ENCODE measurements at places on chromosomes 5 and 9.
A peak's percentile ranks its signal among the peaks of the same experiment; 100 is the strongest.

DNA sequence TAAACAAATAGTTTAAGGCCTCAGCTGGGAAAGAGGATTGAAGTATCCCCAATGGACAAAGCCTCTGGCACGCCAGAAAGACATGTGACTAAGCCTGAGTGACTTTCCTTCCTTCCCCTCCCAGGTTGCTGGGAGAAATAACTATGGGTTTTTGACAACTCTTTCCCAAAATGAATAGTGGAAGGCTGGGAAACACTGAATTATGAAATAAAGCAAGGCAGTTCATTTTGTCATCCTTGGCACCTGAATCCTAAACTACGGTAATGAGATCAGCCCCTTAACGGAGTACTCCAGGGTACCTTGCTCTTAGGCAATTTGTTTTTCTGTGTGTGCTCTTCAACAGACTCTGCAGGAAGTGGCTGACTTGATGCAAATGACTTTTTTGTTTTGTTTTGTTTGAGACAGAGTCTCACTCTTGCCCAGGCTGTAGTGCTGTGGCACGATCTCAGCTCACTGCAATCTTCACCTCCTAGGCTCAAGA lies 75.2 kb downstream of the LMNB1 start:
- no peak for DNase-seq

DNA sequence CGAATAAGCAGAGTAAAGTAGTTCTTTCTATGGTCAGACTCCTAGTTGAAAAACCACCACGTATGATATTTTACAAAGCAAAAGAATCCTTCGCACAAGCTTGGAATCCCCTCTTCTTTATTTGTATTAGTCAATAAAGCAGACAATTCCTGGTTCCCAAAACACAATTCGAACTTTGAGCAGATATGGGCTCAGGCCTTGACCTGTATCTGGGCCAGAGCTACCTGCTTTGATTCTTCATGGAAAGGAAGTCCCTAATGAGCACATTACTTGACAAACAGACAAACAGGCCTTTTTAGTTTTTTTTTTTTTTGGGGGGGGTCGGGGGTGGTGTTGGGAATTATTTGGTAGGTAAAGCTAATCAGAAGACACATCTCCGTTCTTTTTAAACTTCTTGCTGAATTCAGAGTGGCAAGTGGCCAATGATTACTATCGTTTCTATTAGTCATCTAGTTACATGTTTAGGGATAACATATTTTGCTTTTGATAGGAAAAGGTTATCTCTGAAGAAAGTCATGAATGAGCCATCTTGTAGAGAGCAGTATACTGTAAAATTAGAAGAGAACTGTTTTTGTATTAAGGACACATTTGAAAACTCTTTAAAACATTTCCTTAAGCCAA lies 116.6 kb upstream of the HMHB1 start:
- no peak for DNase-seq

- no peak for DNase-seq
Measured at GRCh38 chr9:137435381-137435891, 5.7 kb downstream of the ENTPD8 start.

GRCh38 chr9:89676281-89676680 lies 71.5 kb downstream of the GADD45G start:
- DNase-seq = no peak

DNA sequence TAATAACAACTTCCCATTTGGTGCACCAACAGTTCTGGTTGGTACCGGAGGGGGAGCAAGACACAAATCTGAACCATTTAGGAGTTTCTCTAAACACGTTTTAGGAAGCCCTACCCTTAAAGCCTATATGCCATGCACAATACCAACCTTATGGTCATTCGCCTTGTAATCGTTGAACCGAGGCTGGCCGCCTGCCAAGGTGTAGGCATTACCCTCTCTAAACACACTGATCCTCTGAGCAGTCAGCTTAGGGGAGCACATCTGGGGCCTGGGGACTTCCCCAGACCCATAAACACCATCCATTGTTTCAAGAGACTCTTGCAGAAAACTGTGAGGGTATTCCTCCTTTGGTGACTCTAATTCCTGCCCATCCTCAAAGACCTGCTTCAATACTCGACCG lies 328 bp downstream of the GRXCR2 start:
- no peak for DNase-seq

DNA sequence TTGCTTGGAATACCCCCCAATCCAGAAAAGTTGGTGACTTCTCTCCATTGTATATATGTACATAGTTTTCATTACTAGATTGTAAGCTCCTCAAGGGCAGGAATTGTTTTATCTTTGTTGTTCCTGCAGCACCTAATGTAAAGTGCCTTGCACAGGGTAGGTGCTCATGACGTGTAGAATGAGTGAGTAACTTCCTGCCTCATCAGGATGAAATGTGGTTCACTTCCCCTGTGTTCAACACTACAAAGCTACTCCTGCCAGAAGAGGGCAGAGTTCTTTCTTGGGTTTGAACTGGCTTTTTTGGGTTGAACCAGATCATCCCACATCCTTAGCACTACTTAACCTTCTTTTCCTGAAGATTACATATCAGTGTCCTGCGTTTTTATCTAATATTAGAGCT lies 23.9 kb downstream of the GTF3C4 start:
- no peak for DNase-seq

DNA sequence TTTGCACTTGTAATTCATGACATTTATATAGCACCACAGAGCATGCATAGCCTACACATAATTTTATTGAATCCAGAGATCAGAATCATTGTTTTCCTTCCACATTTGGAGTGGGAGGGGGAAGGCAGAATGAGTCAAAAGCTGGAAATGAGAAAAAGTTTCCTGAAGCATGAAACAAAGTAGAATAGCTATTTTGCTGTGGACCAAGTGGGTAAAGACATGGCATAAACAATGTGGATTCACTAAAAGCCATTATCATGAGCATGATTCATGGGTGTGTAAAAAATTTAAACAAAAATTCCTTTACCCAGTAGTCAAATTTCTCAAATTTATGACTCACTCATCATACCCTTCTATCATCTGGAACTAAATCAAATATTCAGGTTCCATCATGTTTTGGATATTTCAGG lies 97.9 kb downstream of the YIPF5 start:
- no peak for DNase-seq

DNA sequence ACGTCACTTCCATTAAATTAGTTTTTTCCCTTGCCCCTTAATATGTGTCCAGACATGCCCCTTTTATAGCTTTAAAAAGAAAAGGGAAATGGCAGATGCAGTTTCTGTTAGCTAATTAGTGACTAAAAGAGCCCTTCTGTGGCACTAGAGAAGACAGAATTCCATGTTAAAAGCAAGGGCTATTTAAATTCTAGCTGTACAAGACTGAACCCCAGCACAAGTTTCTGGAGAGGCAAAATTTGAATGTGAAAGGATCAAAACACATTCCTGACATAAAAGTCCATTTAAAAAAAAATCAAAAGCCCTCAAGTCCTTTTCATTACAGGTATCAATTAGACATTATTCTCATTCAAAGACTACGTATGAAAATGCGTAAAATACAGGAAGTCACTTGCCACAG lies 78.7 kb downstream of the HAPLN1 start:
- DNase-seq = no peak

DNA sequence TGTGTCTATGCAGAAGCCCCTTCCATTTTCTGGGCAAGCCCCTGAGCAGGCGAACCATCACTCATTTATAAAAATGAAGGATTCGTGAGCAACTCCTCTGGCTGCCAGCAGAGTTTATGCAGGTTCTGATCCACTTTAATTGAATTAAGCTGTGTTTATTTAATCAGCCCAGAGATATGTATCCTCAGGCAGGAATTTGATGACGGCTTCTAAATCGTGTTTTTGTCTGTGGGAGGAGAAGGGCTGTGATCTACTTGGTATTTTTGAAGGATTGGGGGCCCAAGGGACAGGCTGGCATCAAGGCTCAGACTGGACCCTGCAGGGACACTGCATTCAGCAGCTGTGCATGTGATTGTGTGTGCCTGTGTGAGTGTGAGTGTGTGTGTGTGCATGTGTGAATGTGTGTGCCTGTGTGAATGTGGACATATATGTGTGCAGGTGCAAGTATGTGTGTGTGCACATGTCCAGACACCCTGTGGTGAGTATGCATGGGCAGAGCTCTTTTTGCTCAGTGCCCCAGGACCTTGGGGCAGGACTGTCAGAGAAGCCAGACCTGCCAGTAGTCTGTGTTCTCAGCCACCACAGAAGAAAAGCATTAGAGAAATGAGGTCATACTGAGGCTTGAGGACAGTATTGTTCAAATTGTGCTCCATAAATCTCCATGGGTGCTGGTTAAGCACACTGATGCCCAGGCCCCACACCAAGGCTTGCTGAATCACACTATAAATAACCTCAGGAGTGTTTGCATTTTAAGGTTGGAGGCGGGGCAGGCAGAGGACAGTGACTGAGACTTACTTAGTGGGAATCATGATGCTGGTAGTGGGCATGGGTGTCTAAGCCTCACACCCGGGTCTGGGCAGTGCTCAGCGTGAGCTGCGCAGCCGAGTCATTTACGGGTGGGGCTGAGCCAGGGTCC lies 164.0 kb downstream of the CARTPT start:
- DNase-seq = no peak

- DNase-seq = no peak
Measured at GRCh38 chr9:69229367-69229766, 55.3 kb downstream of the TJP2 start.

DNA sequence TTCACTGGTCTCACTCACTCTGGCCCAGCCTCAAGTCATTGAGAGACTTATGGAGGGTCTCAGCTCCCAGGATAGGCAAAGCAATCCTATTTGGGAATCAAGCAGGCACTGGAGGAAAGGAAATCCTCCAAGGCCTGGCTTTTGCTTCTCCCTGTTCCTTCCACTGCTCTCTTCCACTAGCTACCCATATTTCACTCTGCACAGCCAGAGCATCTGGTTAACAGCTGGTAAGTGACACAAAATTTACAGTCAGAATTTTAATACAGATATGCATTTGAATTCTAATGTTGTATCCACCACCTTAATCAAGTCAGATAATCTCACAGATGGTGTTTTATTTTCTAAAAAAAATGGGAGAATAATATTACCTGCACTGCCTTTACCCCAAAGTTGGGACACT lies 868 bp upstream of the C1QTNF2 start:
- no peak for DNase-seq

DNA sequence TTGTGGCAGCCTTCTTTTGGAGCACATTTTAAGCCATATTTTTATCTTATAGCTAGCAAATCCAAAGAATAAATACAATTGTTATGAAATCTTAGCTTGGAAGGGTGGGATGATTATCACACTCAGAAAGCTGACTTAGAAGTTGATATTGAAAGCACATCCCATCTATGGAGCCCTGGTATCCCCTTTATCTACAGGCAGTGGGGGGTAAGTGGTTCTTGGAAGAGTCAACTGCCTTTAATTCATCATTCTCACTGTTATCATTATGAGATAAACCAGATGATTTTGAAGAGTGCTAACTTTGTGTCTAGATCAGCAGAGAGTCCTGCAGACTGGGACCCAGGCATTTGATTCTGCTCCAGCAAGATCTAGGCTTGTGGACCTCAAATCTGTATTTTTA lies 3.0 kb downstream of the LCP2 start:
- DNase-seq = no peak

GRCh38 chr5:29412979-29413378 lies 1780.5 kb upstream of the CDH6 start:
- DNase-seq = no peak

- no peak for DNase-seq
Measured at GRCh38 chr5:147658293-147658932, 124.1 kb downstream of the JAKMIP2 start.

DNA sequence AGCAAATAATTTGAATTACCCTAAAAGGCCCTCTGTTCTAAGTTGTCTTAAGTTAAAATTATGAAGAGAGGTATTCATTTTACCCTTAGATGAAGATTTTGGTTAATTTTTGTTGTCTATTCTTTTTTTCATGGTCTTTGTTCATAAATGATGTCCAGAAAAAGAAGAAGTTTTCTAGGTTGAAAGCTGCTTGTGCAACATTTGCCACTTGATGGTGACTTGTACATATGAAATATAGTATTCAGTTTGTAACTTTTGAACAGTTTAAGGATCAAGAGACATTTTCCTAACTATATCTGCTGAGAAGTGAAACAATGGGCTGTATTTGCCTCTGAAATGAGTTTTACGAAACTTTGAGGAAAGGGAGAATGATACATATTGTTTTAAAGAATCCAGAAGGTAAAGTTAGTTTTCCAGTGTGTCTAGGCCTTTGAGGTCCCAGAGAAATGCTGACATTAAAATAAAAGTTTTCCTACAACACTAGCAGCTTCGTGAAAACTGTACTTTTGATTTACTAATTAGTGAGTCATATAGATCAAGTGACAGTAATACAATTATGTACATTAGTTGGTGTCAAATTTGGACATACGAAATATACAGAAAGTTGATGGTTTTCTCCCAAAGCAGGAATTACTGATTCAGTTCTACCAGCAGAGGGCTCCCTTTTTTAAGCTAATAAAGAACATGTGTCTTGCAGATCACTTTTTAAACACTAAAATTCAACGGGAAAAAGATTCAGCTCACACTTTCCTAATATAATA lies 70.5 kb downstream of the PIK3R1 start:
- DNase-seq = peak; percentile 51

DNA sequence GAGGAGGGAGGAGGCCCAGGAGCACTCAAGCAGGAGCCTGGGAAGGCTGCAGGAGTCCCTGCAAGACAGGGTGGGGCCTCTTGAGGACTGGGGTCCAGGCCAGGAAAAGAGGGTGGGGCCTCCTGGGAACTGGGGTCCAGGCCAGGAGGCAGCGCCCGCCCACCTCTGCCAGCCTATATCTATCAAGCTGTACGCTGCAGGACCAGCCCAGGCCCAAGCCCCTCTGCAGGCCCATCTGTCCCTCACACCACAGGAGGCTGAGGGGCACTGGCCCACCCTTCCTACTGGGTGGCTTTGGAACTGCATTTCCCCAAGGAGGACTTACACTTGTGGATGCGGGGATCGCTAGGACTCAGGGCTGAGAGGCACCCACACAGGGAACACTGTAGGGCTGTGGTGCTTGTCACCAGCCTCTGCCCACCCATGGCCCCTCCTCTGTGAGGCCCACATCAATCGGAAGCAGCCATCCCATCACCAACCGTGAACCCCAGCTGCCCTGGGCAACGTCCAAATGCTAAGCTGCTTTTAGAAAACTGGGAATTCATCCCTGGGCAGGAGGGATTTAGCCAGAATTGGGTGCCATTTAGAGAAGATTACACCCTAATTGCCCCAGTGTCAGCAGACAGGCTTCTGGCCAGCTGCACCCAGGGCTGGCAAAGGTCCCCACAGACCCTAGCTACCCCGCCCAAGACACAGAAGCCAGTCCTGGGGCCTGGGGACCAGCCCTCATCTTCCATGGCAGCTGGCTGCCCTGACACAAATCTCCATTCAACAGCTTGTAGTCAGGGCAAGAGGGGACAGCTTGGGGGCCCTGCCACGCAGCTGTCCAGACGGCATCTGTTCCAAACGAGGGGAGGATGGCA lies 15.3 kb downstream of the BICD2 start:
- DNase-seq = no peak

GRCh38 chr5:172546196-172546595 lies 91.9 kb upstream of the SH3PXD2B start:
- DNase-seq = no peak

DNA sequence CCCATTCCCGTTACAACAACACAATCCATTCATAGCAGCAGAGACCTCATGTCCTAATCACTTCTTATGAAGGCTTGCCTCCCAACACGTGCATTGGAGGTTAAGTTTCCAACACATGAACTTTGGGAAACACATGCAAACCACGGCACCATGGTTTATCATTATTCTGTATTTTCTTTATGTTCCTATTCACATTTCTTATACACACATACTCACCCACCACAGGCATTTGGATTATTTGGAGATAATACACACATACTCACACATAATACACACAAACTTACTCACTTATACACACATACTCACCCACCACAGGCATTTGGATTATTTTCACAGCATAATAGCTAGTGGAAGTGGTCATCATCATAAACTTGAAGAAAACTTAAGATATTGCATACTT lies 75.6 kb downstream of the C7 start:
- no peak for DNase-seq

GRCh38 chr5:145509336-145510136 lies 325.6 kb downstream of the PRELID2 start:
- DNase-seq = no peak

Measured in NCI-H460 (cell line).